Lung (tissue), 17 donors: ENCODE measurements at places on chromosomes 1 and 21. TPM values are rescaled to one million over a fixed set of nuclear protein-coding genes. Genes with fewer than 3 reads are reported as not detected.

- DNase-seq, result no peak
These were observed 6.8 kb downstream of the NCF2 start for GRCh38 chr1:183583466-183583865.

DNA sequence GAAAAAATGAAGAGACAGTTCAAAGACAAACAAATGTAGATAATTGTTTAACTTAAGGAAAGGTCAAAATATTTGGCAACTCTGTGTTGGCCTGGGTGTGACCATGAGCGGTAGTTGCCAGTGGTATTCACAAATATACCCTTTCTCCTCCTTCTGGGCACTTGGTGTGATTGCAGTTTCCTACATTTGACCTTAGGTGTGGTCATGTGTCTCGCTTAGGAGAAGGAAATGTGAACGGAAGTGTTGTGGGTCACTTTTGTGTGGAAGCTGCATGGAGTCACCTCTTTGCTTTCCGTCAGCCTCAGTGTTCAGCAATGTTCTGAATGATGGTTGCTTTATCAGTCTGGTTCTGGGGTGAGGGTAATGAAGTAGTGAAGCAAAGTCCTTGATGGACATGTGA is 3.4 kb upstream of the PCSK9 start:
- no peak for DNase-seq

DNA sequence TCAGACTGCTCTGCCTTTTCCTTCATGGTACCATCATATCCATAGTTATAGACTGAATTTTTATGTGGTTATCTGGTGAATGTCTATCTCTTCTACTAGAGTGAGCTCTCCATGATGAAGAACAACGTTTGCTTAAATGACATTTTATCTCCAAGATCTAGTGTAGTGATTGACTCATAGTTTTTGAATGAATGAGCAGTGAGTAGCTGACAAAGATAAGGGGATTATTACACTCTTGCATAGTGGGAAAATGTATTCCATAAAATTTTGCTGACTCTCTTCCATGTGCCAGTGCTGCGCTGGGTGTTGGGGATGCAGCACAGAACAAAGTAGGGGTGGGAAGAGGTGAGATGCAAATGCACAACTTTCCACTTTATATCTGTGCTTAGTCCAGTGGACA is 147.7 kb downstream of the TGFB2 start:
- no peak for DNase-seq

LCE2A gene
- not detected for polyA plus RNA-seq

CHD5 gene
- 0.14 TPM for polyA plus RNA-seq

NIBAN1 gene
- 28.8 TPM for polyA plus RNA-seq
